ENCODE measurements at places on chromosomes 4 and X.
A peak's percentile ranks its signal among the peaks of the same experiment; 100 is the strongest.

DNA sequence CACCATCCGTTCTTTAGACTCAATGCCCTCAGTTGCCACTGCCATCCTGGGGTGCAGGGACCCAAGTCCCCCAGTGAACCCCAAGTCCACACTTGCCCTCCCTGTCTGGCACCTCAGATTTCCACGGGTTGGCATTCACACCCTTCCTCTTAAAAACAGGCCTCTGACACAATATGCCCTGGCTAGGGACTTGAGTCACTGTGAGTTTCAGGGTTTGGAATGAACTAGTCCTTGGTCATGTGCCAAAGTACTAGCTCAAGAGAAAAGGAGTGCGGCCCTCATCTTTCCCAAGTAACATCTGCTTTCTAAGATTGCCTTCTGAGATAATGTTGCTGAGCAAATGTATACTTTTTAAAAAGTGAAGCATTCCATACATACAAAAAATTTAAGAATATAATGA lies 134.0 kb downstream of the MID1 start:
- DNase-seq: no peak

GRCh38 chr4:83334425-83335241 lies at the start of gene HPSE:
Gene HPSE, minus strand, starts transcription at chr4:83334848. Its CDS starts 66 bp downstream, at chr4:83334782.
- peak; percentile 73 for DNase-seq

DNA sequence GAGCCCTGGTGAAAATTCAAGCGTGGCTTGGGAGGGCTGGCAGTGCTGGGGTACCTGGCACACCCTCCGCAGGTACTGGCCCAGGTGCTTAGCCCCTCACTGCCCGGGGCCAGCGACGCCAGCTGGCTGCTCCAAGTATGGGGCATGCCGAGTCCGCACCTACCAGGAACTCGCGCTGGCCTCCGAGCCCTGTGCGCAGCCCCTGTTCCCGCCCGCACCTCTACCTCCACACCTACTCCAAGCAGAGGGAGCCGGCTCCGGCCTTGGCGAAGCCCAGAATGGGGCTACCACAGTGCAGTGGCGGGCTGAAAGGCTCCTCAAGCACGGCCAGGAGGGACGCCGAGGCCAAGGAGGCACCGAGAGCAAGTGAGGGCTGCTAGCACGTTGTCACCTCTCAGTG lies 14.9 kb upstream of the DHX15 start:
- no peak for DNase-seq

GRCh38 chr4:174503079-174503715 lies 19.1 kb downstream of the HPGD start:
- DNase-seq: no peak

DNA sequence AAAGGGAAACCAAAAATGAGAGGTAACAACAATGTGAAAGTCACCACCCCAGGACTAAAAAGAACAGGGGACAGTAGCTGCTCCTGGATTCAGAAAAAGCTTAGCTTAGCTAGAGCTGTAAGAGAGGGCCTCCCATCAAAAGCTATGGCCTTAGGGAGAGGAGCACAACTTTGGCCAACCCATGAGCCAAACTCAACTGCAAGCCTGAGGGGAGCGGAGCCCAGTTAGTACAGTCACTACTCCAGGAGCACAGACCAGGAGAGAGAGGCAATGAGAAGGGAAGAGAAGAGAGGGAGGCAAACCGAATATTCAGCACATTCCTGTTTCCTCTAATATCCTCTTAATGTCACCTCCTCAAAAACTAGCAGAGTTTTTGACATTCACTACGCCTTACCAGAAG lies 917.1 kb upstream of the INTU start:
- no peak for DNase-seq

DNA sequence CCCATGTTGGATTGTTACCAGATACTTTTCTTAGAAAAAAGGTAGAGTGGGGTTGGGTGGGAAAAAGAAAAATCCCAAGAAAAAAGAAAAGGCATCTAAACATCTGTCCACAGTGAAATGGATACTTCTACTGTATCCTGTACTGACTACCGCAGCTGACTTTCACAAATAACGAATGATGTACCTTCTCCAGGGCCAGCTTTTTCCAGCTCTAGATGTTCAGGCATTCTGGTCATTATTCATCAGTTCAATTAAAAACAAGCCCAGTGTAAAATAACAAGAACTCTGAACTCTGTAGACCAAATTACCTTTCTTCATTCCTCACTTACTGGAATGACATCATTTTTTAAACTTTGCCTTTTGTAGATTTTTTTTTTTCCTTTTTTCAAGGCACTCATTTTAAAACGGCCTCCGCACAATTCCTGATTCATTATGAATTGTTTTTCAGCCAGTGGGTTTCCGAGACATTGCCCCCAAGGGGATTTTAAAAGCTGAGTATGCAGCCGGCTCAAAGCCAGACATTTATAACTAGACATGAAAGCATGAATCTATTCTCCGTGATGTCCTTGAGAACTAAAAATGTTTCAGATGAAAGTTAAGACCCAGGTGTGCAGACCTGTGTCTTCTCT lies 113.5 kb downstream of the PRKX start:
- DNase-seq: no peak

- peak; percentile 62 for DNase-seq
Measured at GRCh38 chr4:74874753-74875367, 58.1 kb upstream of the PARM1 start.

DNA sequence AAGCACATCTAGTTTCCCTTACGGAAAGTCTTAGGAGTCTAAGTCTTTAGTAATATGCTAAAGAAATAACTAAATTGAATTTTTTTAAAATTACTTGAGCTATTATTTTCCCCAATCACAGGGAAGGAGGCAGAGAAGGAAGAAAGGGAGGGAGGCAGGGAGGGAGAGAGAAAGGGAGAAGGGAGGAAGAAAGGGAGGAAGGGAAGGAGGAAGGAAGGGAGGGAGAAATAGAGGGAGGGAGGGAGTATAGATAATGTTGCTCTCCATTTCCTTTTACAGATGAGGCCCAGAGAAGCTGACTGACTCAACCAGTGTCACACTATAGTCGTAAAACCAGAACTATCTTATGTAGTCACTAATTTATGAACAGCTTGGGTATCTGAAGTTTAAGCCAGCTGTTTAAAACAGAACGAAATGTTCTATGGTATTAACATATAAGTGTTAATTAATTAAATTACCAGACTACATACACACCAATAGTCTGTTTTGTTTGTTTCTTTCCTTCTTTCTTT lies 14.6 kb downstream of the SH3RF1 start:
- DNase-seq: no peak

- no peak for DNase-seq
Measured at GRCh38 chr4:147332091-147332490, 148.8 kb upstream of the EDNRA start.

DNA sequence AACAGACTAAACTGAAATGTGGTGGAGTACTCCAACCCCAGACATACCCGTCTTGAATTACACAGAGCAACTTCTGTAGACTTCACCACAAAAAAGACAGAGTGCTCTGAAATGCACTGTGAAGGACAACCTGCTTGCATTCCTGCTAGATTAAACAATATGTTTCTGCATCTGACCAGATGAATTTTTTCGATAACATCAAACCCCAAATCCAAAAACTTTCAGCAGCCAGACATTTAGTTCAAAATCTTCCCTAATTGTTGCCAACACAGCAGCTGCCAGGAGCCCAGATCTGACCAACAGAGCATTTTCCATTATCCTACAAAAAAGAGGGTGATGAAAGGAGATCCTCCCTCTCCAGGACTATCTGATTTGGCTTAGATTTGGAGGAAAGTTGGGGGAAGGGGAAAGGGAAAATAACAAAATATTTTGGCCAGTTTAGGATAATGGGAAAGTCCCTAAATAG lies 356.5 kb downstream of the PDGFC start:
- DNase-seq: no peak

DNA sequence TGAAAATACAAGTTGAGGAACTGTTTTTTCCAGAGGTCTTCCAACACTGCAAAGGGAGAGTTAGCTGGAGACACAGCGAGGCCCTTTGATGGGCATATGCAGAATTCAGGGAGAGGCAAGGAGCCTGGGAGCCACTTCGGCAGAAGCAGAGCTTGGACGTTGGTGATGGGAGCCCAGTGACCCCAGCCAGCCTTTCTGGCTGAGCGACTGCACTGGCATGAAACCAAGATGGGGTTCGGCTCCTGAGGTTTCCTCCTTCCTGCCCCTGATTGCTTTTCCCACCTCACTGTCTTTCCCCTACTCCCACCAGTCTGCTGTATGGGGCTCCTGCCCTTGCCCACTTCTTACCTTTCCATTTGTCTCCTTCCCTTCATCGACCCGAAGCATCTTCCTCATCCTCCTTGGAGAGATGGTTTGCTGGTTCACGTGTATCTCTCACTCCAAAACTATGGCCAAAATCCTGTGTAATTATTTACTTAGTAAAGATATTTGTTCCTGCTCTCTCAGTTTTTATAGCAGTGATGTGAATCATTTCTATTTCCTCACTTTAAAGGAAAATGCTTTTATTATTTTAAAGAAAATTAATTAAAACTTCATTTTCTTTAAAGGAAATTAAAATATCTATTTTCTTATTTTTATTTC lies 100.5 kb downstream of the NFKB1 start:
- DNase-seq: no peak

GRCh38 chrX:12956704-12957534 lies 18.0 kb upstream of the TMSB4X start:
- peak; percentile 90 for DNase-seq

GRCh38 chrX:132219343-132219768 lies at the start of gene RAP2C:
Gene RAP2C, minus strand, starts transcription at chrX:132219447. Its CDS starts 2,179 bp downstream, at chrX:132217268.
- DNase-seq: peak; percentile 74

DNA sequence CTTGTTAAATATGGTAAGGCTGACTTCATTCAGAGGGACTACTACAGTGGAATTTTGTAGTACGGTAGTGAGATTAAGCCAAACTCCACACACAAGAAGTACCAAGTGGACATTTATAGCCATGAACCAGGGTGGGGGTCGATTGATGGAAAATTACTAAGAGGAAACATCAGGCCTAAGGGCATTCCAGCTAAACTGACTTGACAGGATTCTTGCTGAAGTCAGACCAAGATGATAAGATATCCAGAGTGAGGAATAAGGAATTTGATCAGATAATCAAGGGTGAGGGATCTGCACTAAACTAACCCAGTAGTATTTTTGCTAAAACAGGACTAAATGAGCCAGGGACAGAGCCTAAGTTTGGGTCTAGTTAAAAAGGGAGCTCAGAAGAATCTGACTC lies 597.5 kb downstream of the RPA4 start:
- DNase-seq: no peak

- DNase-seq: no peak
Measured at GRCh38 chr4:113641025-113641431, 120.5 kb downstream of the CAMK2D start.

DNA sequence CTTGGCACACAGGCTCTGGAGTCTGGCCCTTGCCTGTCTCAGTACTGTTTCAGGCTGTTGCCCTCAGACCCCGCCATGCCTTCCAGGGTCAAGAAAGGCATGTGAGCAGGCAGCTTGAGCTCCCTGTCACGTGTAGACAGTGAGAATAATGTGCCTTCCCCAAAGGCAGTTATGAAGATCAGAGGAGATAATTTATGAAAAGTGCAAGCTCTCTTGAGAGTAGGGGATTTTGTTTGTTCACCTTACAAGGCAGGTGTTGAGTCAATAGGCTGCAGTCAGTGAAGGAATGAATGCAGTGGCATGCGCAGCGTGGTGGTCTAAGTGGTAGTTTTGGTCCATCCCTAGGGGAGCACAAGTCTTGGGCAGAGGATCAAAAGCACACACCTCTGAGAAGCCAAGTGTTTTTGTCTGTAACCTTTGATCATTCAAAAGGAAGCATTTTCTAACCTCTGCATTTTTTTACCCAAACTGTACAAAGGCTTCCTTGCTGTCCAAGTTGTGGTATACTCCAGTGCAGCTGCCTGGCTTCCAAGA lies 14.4 kb downstream of the HADH start:
- DNase-seq: no peak

GRCh38 chr4:40731792-40732245 lies 17.9 kb upstream of the NSUN7 start:
- DNase-seq: peak; percentile 32

GRCh38 chr4:7655511-7656243 lies 220.9 kb upstream of the PSAPL1 start:
- DNase-seq: no peak

- DNase-seq: no peak
Measured at GRCh38 chr4:126318376-126318775, 1003.6 kb downstream of the FAT4 start.

- DNase-seq: no peak
Measured at GRCh38 chr4:70746179-70746839, 24.5 kb downstream of the RUFY3 start.

- DNase-seq: no peak
Measured at GRCh38 chr4:67899096-67899495, 15.3 kb upstream of the TMPRSS11D start.

DNA sequence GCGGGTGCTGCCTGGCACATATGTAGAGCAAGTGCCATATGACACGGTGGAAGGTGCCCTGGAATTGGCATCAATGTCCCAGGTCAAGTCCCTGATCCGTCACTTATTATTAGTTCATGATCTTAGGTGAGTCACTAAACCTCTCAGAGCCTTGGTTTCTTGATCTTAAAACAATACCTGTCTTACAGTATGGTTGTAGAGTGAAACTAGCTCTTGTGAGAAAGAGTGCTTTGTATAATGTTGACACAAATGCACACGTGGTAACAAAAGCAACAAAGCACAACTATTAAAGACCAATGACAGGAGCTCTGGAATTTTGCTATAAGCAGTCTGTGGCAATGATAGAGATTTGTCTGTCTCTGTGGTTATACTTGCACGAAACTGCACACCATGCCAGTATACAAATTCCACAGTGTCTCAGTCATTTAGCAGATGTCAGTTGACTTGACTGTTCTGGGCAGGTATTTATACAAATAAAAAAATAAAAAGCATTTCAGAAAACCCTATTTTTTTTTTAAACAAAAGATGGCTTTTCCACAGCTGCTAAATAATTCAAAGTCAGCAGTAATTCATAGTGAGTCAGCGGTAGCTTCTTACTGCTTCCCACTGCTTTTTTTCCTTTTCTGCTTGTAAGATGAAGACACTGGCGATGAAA lies 19.7 kb upstream of the ACSL1 start:
- no peak for DNase-seq

DNA sequence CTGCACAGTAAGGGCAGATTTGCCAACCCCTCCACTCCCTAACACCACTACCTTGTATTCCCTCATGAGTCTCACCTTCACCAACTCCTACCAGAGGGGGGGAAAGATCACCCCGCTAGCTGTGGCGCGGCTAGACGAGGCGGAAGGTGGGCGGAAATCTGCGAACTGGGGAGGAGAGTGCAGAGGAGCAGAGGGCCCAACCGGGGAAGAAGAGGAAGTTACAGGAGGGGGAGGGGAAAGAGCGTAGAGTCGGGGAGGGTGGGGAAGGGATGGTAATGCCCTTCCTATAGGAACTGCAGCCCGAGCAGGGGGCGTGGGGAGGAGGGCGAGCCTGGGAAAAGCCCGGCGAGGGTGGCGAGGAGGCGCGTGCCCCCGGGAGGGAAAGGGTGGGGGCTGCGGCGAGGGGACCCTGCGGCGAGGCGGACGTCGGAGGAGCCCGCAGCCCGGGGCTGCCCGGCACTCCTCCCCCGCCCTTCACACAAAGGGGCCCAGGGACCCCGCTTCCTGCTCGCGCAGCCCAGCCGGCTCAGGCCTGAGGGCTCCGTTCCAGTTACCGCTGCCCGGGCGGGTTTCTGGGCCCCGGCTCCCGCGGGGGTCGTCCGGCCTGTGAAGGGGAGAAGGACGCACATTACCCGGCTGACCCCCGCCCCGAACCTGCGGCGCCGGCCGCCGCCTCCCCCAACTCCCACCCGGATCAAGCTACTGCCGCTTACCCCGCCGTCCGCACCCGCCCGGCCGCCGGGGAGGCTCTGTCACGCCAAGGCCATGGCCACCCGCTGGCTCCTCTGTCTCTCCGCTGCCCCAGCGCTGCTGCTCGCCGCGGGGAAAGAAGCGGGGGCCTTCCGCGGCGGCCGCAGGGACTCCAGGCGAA lies 1.8 kb downstream of the RAP2C start:
- peak; percentile 79 for DNase-seq

GRCh38 chr4:176376032-176376614 lies 56.4 kb downstream of the SPCS3 start:
- peak; percentile 2 for DNase-seq
